ENCODE measurements at places on chromosomes 2 and 18.

DNA sequence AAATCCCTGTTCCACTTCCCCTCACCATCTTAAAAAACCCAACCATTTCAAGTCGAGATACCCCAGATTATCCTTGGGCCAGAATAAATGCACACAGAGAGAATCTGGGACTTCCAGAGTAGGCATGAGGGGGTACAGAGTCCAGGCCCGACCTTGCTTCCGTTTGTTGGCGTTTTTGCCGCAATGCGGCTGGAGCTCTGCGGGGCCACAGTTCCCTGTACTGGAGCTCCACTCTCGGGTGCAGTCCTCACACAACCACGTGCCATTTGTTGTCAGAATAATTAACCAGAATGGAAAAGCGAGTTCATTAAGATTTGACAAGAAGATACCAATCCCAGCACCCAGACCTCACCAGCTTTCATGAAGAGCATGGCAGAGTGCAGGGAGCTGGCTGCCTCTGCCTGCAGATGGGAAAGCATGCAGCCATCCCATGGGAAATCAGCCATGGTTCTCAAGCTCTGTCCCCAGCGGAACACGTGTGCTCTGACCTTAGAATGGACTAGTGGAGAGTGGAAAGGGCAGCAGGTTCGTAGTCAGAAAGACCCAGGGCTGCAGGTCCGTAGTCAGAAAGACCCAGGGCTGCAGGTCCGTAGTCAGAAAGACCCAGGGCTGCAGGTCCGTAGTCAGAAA lies 472.8 kb downstream of the EIPR1 start:
- DNase-seq = no peak

- no peak for DNase-seq
Observed at GRCh38 chr2:233062946-233063268, 2.8 kb downstream of the INPP5D start.

DNA sequence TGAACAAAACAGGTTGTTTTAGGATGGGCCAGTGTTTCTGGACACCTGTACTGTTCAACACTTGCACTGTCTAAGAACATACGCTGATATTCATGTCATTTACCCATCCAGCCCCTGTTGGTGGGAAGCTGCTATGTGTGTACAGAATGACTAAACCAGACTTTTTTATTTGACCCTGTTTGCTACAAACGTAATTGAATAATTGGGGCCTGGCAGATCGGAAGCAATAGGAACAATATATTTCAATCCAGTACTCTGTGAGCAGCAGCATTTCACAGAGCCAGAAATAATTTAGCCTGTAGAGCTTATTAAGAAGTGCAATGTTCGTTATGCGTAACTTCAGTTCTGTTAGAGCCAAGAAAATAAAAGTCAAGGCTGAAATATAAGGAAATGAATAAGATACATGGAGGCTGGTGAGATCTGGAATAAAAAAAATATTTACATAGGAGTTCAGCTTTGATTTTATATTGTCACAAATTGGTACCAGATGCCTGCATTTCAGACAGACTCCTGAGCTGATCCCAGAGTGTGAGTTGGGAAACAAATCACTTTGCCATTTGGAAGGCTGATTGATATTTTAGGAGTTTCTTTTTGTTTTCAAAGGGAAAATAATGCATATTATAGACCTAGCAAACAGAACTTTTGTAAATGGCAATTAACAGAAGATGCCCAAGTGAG lies 19.7 kb downstream of the CABLES1 start:
- no peak for DNase-seq

- DNase-seq = no peak
Observed at GRCh38 chr2:146764301-146764700, 1080.5 kb upstream of the ACVR2A start.

GRCh38 chr2:102094917-102095316 lies 47.6 kb upstream of the IL1R1 start:
- no peak for DNase-seq

DNA sequence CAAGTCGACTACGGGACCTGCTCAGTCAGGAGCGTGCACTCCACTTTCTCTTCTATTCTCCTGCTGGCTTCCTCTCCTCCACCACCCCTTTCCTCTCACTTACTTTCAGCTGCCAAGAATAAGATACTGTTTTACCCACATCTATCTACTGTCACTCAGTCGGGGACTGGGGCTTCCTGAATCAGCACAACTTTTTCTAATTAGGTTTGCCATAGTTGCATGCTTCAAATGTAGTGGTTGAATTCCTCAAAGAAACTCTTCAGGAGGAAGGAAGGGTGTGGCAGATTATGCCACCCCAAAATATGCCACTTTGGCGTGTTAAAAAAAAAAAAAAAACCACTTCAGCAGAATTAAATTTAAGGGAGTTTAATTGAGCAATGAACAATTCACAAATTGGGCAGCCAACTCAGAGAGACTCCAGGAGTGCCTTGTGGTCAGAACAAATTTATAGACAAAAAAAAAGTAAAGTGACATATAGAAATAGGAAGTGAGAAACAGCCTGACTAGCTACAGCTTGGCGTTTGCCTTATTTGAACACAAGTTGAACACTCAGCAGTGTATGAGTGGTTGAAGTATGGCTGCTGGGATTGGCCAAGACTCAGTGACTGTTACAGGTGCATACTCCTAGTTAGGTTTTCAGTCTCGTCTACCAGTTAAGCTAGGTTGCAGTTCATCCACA lies 32.5 kb upstream of the RMDN2 start:
- no peak for DNase-seq

DNA sequence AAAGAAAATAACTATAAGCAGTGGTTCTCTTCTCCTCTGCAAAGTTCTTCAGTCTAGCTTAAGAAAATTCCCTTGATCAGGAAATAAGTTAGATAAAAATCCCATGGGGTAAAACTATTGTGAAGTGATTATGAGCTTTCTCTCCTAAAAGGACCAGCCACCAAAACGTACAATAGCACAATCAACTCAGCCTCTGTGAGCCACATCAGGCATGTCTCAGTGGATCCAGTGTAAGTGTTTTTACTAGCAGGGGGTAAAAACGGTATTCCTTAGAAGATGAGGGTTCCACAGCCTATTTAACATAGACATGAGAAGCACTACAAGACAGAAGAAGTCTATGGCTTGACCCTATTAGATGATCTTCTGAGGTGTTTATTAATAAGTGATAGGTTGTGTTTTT lies 503.2 kb downstream of the PIK3C3 start:
- DNase-seq = no peak

- no peak for DNase-seq
Observed at GRCh38 chr2:184314829-184315228, 283.5 kb upstream of the ZNF804A start.

- DNase-seq = no peak
Observed at GRCh38 chr18:67318651-67319050, 197.9 kb downstream of the DSEL start.

DNA sequence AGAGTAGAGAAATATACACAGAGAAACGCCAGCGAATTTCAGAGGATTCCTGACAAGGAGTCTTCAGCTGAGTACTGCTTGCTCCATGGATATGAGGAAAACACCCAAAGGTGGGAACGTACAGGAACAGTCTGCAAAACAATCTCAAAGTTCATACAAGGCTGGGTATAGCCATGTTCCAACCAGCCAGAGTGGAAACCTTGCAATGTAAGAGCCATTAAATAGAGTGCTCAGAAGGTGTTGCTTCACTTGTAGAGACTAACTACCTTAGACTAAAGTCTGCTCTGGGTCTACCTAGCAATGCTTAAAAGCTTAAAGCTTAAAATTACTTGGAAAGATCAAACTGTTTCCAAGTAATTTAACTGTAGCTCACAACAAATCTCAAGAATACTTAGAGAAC lies 6.0 kb downstream of the FANCL start:
- no peak for DNase-seq

DNA sequence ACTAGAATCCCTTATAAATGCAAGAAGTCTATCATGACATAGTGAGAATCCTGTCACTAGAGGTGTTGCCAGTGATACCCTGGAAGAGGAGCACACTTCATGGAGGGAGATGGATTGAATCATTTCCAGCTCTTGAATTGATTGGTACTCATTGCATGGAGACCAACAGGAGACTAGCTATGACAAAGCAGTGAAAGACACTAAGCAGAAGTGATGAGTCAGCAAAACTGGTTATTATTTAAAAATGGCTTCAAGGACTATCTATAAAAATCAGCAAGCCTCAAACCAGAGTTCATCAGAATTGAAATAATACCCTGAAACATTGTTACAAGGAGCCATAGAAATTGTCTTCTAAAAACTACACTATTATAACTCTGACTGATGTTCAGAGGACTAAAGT lies 200.3 kb downstream of the PDE11A start:
- DNase-seq = no peak

GRCh38 chr2:106876699-106877098 lies 9.3 kb downstream of the ST6GAL2 start:
- DNase-seq = no peak

- DNase-seq = no peak
Observed at GRCh38 chr18:21241301-21242048, 557 bp upstream of the GREB1L start.

All from CD8-positive, alpha-beta T cell (primary cell).